ENCODE measurements at places on chromosomes 13 and 19. TPM values are rescaled to one million over a fixed set of nuclear protein-coding genes. Genes with fewer than 3 reads are reported as not detected.

DNA sequence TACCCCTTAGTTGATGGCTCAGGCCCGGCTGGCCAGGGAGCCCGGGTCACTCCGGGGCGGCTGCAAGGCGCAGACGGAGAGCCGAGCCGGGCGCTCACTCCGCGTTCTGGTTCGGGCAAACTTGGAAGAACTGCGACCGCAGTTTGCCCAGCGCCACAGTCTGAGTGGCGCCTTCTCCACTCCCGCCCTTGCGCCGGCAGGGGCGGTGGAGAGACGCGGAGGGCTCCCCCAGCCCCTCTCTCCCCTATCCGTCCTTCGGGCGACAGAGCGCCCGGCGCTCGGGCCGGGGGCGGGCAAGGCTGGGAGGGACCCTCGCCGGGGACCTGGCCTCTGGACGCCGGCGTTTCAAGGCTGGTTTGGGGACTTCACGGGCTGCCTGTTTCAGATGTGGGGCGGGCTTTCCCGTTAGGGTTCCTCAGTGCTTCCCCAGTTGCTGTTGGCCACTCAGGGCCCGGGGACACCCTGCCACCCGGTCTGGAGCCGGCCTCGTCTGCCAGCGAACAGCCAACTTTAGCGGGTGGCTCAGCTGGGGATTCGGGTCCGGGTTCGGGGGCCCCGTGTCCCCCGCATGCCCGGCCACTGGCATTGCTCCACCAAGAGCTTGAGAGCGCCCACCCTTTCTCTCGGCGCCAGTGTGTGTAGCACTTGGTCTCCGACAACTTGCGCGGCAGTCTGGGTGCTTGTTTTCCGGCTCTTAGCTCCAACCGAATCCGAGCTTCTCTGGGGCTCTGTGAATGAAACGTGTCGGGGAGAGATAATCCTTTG, 1.5 kb downstream of the GPC6 start:
- H3K4me1 ChIP-seq: peaks cover 8% of the 10 kb centered on the region
- no peaks in the 10 kb centered on the region for H3K27me3 ChIP-seq
- H3K27ac ChIP-seq: peak overlapping the region; percentile 75
- DNase-seq: no peak
- no peaks in the 10 kb centered on the region for H3K36me3 ChIP-seq

GRCh38 chr13:44352671-44353070, 21.0 kb upstream of the SERP2 start:
- DNase-seq: no peak
- no peaks in the 10 kb centered on the region for H3K4me1 ChIP-seq
- H3K27me3 ChIP-seq: no peaks in the 10 kb centered on the region
- H3K4me3 ChIP-seq: no peak overlapping the region

GRCh38 chr19:42197375-42197817, 20.1 kb downstream of the DEDD2 start:
- H3K27me3 ChIP-seq: no peaks in the 10 kb centered on the region
- H3K4me1 ChIP-seq: peaks cover 49% of the 10 kb centered on the region
- DNase-seq: peak; percentile 78
- H3K4me3 ChIP-seq: no peak overlapping the region

- H3K36me3 ChIP-seq: no peaks in the 10 kb centered on the region
- H3K27ac ChIP-seq: no peak overlapping the region
- no peaks in the 10 kb centered on the region for H3K4me1 ChIP-seq
- H3K4me3 ChIP-seq: no peak overlapping the region
- no peaks in the 10 kb centered on the region for H3K27me3 ChIP-seq
- no peak for DNase-seq
Measured at GRCh38 chr13:78334059-78334458, 269.3 kb downstream of the POU4F1 start.

GRCh38 chr19:2166741-2167738, 3.3 kb downstream of the DOT1L start:
- DNase-seq: peak; percentile 94
- H3K4me3 ChIP-seq: no peak overlapping the region
- no peaks in the 10 kb centered on the region for H3K27me3 ChIP-seq
- H3K4me1 ChIP-seq: peaks cover 79% of the 10 kb centered on the region

DNA sequence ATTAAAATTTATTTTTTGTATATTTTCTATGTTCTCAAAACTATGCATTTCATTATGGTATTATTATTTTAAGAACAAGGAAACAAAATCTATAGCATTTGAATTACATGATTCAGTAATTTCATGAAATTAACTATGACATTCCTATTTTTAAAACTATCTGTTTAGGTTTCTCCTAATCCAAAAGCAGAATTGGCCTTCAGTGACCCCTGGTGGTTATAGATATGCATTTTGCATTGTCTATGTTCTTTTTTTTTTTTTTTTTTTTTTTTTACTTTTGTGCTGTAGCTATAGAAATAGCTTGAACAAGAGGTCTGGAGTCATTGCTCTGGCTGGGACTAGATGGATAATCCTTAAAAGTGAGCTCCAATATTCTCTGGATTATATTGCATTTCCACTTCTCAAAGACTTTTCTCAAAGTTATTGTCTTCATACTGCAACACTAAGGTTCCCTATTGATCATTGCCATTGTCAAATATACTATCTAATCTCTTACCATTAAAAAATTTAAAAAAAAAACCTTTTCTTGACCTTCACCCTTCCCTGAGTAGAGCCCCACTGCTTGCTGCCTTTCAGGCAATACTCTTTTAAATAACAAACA, 15.9 kb upstream of the DNAJC3 start:
- H3K27me3 ChIP-seq: no peaks in the 10 kb centered on the region
- DNase-seq: no peak
- no peaks in the 10 kb centered on the region for H3K36me3 ChIP-seq

- peak overlapping the region; percentile 74 for H3K4me3 ChIP-seq
- no peak for DNase-seq
- peaks cover 5% of the 10 kb centered on the region for H3K36me3 ChIP-seq
- peak overlapping the region; percentile 97 for H3K27ac ChIP-seq
- H3K4me1 ChIP-seq: peaks cover 59% of the 10 kb centered on the region
Measured at GRCh38 chr19:2782329-2782935, 641 bp downstream of the SGTA start.

- no peaks in the 10 kb centered on the region for H3K4me1 ChIP-seq
- no peak for DNase-seq
- H3K27ac ChIP-seq: no peak overlapping the region
- no peak overlapping the region for H3K4me3 ChIP-seq
Measured at GRCh38 chr13:112679381-112679780, 10.5 kb upstream of the ATP11A start.

GRCh38 chr19:1064661-1065605, 2.0 kb upstream of the ARHGAP45 start:
- H3K27me3 ChIP-seq: no peaks in the 10 kb centered on the region
- DNase-seq: peak; percentile 78
- H3K36me3 ChIP-seq: no peaks in the 10 kb centered on the region
- H3K4me1 ChIP-seq: peaks cover 61% of the 10 kb centered on the region

DNA sequence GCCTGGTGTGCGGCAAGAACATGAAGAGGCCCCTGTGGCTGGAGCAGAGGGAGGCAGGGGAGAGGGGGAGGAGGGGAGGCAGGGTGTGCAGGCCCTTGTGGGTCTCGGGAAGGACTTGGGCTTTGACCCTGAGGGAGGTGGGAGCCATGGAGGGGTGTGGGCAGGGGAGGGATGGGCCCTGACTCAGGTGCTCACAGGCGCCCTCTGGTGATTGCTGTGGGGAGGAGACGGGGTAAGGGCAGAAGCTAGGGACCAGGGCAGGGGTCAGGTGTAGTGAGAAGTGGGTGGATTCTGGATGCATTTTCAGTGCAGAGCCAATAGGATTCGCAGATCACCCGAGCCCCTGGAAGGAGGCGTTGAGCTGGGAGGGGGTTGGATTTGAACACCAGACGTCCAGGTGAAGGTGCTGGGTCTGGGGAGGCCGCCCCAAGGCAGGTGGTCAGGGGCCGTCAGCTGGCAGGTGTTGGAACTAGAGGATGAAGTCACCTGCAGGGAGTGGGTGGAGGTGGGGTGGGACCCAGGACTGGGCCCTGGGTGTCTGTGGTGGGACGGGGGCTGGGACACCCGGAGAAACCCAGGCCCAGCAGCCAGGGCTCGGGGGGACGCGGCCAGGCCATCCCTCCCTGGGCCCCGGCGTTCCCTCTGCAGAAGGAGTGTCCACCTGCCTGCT, 185.4 kb downstream of the KDM4B start:
- DNase-seq: no peak
- no peaks in the 10 kb centered on the region for H3K4me1 ChIP-seq
- peaks cover 10% of the 10 kb centered on the region for H3K36me3 ChIP-seq
- no peak overlapping the region for H3K27ac ChIP-seq
- H3K4me3 ChIP-seq: no peak overlapping the region

DNA sequence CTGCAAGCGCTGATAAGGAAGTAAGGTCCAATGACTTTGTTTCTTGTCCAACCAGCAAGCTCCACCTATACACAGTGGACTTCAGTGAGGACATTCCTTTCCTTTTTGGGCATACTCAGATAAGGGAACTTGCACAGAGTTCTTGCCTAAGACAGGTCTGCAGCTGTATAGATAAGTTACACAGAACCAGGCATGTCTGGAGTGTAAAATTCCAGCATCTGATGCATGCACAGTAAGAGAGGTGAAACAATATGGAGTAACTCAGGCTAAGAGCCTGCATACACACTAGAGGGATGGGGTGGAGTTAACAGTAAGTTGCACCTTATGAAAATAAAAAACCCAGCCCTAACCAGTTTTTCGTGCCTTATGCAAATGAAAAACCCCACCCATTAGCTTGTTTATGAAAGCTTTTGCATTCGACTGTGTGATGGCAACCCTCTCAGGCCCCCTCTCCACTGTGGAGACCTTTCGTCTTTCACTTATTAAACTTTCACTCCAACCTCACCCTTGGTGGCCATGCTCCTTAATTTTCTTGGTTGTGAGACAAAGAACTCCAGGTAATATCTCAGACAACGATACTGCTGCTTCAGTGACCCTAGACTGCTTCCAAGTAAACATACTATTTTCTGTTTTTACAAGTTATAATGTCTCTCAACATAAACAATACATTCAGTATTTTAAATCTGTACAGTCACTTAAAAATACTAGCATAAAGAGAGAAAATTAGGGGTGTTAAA, 2859.0 kb upstream of the PCDH20 start:
- H3K4me3 ChIP-seq: no peak overlapping the region
- no peak overlapping the region for H3K27ac ChIP-seq
- no peaks in the 10 kb centered on the region for H3K4me1 ChIP-seq
- DNase-seq: no peak

CCNA1 gene
- total RNA-seq: 0.31 TPM

PRTN3 gene
- not detected for total RNA-seq

CFAP97D2 gene
- total RNA-seq: 0.67 TPM

Measured in upper lobe of left lung (tissue), 6 donors.